ENCODE measurements at places on chromosomes 11 and 22.

- no peak for DNase-seq
Measured at GRCh38 chr11:64846998-64847666, 2.7 kb upstream of the CDC42BPG start.

- no peak for DNase-seq
Measured at GRCh38 chr22:32579529-32580220, 105.1 kb downstream of the FBXO7 start.

- no peak for DNase-seq
Measured at GRCh38 chr22:23834793-23835483, 3.9 kb downstream of the DERL3 start.

DNA sequence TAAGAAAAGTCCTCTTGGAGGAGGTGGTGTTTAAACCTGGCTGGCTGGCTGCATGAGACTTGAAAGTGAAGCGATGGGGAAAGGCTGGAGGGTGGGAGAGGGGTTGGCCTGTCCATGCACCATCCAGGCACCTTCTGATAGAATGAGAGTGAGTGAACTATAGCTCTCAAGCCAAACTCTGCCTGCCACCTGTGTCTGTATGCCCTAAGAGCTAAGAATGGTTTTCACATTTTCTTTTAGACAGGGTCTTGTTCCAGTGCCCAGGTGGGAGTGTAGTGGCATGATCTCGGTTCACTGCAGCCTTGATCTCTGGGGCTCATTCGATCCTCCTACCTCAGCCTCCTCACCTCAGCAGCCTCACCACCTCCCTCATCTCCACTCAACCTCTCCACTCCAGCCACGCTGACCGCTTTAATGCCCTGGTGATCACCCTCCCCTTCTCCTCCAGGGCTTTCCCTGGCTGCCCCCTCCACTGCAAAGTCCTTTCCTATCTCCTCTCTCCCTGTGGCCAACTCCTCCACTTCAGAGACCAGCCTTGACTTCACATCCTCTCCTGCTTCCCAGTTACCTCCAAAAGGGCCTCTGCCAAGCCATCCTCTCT is 38.3 kb upstream of the DKK3 start:
- DNase-seq: peak; percentile 86

- DNase-seq: no peak
Measured at GRCh38 chr22:35217527-35217926, 39.8 kb upstream of the HMGXB4 start.

DNA sequence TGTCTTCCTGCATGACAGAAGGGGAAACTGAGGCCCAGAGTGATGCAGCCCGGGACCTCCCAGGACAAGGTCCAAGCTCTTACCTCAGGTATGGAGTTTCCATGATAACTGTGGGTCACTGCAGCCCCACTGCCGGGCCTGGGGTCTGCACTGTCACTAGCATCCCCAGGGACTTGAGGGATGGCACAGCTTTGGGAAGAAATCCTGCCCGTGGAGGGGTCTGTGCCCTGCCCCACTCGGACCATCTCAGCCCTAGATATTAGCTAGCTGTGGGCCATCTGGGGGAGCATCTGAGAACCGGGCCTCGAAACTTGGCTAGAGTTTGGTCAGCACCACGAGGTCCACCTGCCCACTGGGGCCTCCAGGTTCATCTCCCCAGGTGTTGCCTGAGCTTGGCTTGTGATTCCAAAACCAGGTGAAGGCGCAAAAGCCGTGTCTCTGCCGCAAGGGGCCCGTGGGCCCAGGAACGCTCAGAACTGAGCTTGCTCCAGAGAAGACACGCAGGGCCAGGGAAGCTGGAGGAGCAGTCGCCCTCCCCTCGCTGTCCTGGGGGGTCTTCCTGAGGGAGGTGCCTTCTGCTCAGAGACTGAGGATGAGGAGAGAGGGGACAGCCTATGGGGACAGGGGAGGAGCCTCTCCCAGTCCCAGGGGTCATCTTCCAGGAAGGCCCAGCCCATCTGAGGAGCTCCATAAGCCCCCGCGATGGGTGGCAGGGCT is 4.8 kb downstream of the LINC01488 start:
- DNase-seq: no peak

DNA sequence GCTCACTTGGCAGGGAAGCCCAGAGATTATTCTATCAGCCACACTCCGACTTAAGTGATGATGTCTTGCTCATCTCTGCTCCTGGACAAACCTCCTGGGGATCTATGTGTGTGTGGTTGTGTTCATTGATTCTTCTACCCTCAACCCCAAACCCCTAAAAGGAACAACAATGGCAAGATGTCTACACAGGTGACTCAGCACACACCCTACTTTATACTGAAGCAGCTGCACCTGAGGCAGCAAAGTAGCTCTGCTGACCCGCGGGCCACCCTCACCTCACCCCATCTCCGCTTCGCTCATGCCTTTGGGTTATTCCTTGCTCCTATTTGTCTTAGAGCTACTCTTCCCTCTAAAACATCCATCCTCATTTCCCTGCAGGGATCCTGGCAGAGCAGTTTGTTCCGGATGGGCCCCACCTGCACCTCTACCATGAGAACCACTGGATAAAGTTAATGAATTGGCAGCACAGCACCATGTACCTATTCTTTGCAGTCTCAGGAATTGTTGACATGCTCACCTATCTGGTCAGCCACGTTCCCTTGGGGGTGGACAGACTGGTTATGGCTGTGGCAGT is 38.7 kb downstream of the TMEM45B start:
- no peak for DNase-seq

- DNase-seq: no peak
Measured at GRCh38 chr11:13373216-13373615, 89.8 kb downstream of the BTBD10 start.

DNA sequence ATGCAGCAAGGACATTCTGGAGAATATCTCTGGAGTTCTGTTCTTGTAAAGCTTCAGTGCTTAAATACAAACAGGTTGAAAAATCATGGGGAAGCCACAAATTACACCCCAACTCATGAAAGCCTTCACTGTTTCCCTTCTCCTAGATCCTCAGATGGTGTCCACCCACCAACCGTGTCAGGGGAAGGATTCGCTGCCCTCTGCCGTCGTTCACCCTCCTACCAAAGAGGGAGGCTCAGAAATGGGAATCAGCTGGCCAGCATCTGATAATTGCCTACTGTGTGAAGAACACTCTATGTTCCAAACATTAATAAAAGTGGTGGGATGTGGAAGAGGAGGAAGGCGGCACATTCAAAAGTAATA is 7.4 kb upstream of the HEPACAM start:
- no peak for DNase-seq

- DNase-seq: no peak
Measured at GRCh38 chr11:99366546-99366945, 345.8 kb downstream of the CNTN5 start.

DNA sequence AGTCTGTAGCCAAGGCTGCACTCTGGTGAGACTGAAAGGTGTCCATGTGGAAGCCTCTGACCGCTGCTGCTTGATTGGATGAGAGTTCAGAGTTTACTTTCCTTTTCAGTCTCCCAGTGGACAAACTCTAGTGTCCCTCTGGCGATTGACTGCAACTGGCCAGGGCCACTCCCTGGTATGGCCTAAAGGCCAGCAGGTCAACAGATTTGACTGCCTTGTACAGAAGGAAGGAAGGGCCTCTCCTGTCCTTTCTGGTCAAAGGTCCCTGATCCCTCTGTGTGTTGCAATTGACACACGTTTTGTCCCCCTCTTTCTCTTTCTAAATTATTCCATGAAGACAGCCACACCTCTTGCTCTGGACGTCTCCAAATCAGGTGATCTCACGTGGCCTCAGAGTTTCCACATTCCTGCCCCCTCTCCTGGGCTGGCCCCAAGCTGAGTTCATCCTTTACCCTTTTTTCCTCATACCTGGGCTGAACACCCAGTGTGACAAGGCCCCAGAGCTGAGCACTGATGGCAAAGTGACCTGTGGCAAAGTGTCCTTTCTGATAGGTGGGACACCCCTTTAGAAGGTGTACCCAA is 18.7 kb upstream of the FBLN1 start:
- DNase-seq: no peak

GRCh38 chr11:121965330-121965729 is 150.7 kb downstream of the BLID start:
- no peak for DNase-seq

GRCh38 chr11:31856248-31856647 is 45.1 kb upstream of the PAX6 start:
- no peak for DNase-seq

DNA sequence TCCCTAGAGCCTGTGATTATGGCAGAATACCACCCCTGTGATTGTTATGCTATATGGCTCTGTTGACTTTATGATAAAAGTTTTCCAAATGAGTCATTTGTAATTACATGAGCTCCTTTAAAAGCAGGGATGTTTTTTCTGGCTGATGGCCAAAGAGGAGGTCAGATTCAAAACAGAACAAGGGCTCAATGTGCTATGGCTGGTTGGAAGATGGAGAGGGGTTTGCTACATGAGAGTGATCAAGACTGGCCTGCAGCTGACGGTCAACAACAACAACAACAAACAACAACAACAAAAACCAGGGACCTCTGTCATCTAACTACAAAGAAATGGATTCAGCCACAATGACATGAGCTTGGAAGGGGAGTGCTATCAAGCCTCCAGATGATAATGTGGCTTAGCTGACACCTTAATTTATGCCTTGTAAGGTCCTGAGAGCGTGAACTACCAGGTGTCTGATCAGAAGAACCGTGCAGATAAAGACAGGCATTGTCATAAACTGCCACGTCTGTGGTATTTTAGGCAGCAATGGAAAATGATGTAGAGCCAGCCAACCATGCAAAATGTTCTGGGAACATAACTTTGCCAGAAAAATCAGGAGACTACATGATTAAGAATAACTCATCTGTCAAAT is 47.2 kb downstream of the PIWIL3 start:
- DNase-seq: no peak

DNA sequence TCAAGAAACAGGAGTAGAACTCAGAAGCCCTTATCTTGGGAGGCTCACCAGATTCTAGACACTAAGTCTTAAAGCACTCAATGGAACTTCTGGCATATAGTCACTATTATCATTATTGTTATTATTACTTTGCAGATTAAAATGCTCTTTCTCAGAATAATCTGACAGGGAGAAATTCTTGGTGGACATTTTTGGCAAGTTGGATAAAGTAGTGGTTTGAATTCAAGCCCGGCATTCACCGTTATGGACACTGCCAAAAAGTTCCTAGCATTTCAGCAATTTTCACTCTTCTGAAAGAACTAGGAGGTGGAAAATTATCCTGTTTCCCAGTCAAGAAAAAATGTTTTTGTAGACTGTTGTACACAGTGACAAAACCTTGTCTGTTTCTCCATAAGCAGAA is 179.6 kb upstream of the ISX start:
- DNase-seq: no peak

GRCh38 chr11:10438458-10438857 is 16.6 kb upstream of the AMPD3 start:
- DNase-seq: no peak

DNA sequence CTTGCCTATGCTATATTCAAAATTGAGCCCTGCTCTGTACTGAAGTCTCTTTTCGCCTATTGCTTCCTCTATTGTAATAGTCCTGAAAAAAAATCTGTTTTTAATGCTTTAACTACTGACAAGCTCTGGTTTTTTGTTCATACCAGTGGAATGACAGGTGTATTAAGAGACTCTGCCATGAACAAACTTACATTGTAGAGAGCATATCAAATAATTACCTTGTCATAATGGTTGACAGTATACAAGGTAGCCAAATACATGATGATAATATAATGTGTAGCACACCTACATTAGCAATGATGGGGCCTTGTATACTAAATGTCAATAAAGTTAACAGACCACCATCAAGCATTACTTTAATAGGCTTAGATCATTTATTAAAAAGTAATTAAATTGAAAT is 175.0 kb downstream of the DYNC2H1 start:
- no peak for DNase-seq

DNA sequence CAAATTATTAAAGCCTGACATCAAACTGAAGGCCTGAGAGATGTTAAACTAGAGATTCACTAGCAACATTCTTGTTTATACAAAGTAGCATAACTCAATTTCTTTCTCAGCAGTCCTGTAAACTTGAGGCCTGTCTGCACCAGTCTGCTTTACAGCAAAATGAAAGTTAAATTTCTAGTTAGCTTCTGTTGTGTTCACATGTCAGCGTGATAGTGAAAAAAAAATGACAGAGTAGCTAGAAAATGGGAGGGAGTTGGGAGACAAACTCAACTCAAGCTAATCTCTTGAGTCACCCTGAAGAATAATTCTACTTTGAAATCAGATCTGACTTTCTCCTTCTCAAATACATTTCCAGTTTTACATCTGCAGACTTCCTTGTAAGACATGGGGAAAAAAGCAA is 6.5 kb downstream of the RBFOX2 start:
- DNase-seq: no peak

GRCh38 chr22:30275625-30276024 is 9.0 kb upstream of the OSM start:
- DNase-seq: no peak

GRCh38 chr11:47408598-47409439 is 429 bp downstream of the SLC39A13 start:
- no peak for DNase-seq

DNA sequence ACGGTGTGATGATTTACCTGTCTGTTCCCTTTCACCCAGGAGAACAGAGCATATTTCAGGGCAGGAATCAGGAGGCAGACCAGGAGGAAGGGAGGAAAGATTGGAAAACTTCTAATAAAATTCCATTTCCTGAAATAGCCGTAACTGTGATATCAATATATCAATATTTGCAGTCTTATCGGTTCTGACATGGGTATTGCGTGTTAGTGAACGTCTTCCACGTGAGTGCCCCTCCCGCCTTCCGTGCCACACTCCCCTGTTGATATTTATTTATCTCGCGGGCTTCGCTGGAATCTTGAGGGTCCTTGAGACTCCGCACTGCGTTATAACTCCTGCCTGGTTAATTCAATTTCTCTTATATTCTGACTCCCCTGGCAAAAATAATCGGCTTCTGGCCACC is 1160.4 kb downstream of the BRD1 start:
- no peak for DNase-seq

DNA sequence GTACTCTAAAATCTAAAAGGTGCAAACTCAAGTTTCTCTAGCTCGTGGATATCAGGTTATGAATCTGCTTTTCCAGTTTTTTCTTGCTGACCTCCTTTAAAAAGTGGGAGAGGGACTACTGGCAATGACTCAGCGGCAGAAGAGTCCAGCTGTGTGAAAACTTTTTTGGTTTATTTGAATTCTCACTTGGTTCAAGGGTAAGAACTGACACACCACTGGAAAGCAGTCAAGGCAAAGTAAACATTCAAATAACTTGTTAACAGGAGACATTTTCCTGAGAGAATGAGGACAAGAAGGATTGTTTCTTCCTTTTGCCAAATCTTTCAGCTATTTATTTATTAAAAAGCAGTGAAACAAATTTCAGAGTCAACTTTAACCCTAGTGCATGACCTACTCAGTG is 36.1 kb downstream of the CDON start:
- no peak for DNase-seq

- DNase-seq: no peak
Measured at GRCh38 chr11:73171436-73172161, 29.5 kb upstream of the FCHSD2 start.

GRCh38 chr11:70440206-70440605 is 41.9 kb downstream of the CTTN start:
- DNase-seq: no peak

- no peak for DNase-seq
Measured at GRCh38 chr11:117829369-117829725, 4.8 kb upstream of the FXYD2 start.

GRCh38 chr11:47369676-47370075 is 8.7 kb downstream of the SPI1 start:
- DNase-seq: no peak

GRCh38 chr11:83726316-83726715 is 440.1 kb upstream of the CCDC90B start:
- no peak for DNase-seq

- no peak for DNase-seq
Measured at GRCh38 chr11:85941380-85941973, 86.3 kb downstream of the CCDC83 start.
